ENCODE measurements at places on chromosomes 4 and X.

DNA sequence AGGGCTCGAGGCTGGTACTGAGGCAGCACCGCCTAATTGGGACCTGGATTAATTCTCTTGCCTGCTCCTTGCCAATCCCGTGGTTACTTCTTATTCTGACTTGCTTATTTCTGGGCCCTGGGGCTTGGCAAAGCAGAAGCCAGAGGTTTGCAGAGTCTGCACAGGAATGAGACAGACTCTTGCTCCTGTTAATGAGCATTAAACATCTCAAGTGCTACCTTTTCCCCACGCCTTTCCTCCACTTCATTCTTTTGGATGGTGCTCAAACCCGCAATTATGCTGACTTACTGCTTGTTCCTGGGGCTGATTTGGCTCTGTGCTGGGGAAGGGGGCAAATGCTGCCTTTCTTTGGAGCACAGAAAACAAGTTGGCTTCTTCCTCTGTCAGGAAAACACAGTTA lies 16.5 kb upstream of the STOX2 start:
- no peak for DNase-seq

DNA sequence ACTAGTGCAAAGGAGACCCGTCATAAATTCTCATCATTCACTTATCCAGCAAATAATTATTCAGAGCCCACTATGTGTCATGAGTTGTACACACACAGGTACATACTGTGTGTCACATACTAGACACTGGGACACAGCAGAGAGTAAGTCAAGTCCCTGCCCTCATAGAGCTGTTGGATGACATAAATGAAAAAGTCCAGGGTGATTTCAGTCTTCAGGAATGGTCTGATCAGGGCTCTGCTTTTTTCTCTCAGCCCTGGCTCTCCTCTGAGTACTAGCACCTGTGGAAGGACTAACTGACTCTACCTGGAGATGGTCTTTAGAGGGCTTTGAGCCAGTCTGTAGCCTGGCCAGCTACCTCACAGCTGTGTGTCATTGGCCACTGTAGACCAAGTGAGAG lies 198.0 kb upstream of the LEF1 start:
- DNase-seq: no peak

- no peak for DNase-seq
These were observed 53.7 kb upstream of the TADA2B start for GRCh38 chr4:6989331-6989923.

- DNase-seq: no peak
These were observed 8.5 kb upstream of the PCDH19 start for GRCh38 chrX:100418556-100418955.

GRCh38 chrX:5399403-5399802 lies 829.3 kb downstream of the NLGN4X start:
- no peak for DNase-seq

DNA sequence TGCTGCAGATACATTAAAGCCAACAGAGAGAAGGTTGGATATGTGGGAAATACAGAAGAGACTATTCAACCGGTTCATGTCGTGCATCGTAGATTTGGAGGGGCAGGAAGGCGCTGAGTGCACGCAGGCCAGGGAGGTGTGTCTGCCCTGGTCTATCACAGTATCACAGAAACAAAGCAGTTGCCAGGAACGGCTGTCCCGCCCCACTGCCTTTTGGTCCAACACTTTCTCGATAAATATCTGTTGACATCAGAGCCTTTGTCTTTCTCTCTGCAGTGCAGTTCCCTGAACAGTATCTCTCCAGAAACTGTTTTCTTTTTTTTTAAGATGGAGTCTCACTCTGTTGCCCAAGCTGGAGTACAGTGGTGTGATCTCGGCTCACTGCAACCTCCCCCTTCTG lies 151.1 kb upstream of the BCOR start:
- no peak for DNase-seq

DNA sequence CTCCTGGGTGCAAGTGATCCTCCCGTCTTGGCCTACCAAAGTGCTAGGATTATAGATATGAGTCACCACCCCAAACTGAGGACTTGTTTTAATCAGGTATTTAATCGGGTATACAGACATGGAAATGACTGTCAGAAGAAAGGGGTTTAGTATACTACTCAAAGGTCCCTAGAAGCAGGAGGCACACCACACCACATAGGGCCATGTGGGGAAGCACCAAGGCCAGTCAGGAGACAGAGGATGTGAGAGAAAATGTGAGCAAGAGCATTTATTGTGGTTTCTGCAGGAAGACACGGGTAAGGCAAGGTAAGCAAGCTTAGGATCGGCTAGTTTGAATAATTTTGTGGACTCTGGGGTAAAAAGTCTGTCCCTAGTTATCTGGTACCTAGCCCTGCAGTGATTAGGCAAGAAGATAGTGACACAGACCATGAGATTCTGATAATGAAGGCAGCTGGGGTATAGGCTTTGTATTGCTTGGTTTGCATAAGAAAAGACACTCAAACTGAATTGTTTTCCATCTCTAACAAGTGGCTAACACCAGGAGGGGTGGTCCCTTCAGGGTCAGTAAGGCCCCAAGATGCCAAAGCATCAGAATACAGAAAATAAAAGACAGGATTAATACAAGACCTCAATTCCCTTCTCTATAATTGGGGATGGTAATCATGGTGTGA lies 408.8 kb upstream of the F9 start:
- no peak for DNase-seq

DNA sequence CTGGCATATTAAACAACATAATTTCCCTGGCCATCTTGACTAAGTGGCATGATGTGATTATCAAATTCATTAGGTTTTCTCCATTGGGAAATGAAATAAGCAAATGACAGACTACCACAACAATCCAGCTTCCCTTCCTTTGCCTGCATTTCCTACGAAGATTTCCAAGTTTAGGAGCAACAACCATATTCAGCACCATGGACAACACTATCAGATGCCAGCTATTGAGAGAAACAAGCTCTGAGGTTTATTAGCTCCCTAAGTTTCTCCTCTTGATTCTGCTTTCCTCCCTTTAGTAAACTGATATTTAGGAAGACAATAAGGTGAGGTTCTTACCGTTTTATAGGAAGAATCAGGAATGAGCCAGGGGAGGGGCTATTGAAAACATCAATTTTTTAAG lies 36.2 kb downstream of the DCX start:
- no peak for DNase-seq

DNA sequence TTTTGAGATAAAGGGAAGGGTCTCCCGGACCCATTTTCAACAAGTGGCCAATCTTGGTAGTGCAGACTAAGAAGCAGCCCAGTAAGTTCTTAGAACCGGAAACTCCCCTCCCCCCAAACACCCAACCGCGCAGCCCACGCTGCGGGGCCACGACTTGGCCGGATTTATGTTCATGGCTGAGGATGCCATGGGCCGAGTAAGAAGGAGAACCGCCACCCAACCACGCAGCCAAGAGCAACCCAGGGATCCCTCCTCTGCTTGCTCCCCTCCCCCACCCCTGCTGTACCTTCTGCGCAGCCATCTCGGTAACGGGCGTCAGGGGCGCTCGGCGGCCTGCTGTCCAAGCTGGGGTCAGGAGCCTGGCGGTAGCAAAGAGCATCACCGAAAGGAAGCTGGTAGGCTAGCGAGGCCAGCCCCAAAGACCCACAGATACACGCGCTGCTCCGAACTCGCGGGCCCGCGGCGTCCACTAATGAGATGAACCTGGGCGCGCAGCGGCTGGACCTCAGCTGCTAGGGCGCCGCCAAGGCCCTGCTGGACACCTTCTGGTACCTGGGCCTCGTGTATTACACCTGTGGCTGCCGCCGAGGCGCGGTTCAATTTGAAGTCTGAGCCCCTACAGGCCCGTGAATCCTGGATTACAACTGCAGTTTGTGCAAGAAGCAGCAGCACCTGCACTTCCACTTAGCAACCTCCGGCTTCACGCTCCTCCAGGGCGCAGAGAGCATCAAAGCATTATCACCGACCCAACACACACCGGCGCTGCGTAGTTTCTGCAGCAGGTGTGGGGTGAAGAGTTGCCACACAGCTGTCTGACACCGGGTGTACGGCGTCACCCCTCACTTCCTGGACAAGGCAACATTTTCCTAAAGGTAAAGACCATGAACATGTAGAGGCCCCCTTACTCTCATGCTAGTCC lies 63.4 kb downstream of the NUDT10 start:
- DNase-seq: no peak

DNA sequence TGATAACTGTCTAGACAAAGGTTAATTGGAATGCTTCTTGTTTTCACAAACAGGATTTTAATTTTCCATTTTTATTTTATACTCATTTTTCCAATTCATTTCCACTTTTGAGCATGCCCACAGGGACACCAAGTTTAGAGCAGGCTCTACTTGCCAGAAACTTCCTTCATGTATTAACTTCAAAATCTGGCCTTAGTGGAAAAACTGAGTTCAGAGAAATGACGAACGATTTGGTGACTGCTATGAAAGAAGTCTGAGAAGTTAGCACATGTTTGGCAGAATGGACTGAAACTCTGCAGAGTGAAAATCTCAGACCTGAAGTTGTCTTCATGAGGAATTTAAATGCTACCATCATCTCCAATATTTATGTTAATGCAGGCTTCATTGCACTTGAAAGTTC lies 214.1 kb downstream of the THOC2 start:
- DNase-seq: no peak

GRCh38 chr4:99885063-99885664 lies 9.1 kb downstream of the LAMTOR3 start:
- no peak for DNase-seq

DNA sequence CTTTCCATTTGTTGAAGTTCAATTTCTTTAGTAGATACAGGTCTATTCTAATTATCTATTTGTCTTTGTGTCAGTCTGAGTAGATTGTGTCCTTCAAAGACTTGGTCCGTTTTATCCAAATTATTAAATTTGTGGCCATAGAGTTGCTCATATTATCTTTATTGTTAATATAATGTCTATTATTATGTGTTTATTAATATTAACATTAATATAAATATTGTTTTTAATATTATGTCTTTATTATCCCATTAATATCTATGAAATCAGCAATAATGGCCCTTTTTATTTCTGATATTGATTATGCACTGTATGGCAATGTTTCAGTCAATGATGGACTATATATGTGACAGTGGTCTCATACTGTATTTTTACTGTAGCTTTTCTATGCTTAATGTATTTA lies 2067.3 kb upstream of the AGA start:
- DNase-seq: no peak

DNA sequence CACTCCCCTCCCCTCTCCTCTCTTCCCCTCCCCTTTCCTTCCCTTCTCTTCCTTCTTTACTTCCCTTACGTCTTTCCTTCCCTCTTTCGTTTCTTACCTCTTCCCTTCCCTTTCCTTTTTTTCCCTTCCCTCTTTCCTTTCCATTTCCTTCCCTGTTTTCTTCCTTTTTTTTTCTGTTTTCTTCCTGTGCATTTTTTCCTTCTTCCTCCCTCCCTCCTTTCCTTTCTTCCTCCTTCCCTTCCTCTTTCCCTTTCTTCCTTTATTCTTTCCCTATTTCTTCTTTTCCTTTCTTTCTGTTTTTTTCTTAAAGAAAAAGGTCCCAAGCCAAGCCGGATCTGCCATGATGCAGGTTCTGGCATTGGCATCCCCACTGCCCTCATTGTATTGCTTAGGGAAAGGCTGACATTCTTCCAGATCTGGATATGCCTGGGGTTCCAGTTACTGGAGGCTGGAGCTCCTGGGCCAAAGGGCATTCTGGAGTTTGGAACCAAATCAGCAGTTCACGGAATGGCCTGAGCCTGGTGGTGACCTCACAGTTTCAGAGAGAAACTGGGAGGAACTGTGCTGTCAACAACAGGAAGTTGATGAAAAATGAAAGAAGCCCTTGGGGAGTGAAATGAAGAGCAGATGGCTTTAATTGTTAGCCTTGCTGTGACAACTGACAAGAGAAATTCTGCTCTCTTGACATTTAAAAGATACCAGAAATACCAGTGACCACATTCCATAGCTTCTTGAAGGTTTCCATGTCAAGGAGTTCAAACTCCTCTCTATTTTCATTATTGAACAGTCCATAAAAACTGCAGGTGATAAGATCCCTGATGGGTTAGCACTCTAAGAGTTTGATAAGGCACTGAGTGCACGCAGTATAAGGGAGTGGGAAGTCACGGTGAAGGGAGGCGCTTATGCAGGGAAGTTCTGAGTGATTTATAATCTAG lies 622.1 kb downstream of the SPRY1 start:
- DNase-seq: peak; percentile 64

GRCh38 chrX:362937-363620 lies 23.6 kb downstream of the PPP2R3B start:
- no peak for DNase-seq

GRCh38 chrX:46251755-46252154 lies 293.5 kb downstream of the ZNF674 start:
- DNase-seq: no peak

DNA sequence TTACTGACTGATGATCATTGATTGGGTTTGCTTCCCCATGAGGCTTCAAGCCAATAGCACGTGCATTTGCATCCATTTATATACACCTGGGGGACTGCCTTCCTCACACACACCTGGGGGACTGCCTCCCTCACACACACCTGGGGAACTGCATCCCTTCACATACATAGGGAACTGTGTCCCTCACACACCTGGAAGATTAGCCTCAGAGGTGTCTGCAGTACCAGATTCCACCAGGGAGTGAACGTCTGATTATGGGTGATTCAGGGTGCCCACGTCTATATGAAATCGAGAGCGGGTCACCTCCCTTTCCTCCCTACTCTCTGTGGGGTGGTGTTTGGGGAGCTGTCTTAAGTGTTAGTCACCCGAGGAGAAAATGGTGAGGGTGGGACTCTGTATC lies 16.9 kb downstream of the CD99 start:
- no peak for DNase-seq

DNA sequence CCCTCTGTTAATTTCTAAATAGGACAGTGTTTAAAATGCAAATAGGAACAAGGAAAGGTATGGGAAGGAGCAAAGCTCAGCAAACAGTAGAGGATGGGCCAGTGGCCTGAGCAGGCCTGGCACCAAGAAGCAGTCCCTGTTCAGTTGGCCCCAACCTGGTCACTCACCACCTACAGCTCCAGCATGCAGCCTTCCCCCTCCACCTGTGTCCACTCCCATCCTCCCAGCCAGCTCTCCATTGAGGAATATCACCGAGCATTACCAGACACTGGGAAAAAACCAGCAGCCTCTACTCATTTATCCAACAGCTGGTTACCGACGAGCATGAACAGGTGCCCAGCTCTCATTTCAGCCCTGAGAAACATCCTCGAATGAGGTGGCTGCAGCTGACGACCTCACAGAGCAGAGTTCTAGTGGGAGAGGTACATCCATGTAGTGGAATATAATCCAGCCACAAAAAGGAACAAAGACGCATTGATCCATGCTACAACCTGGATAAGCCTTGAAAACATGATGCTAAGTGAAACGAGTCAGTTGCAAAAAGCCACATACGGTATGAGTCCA lies 25.6 kb downstream of the CD99L2 start:
- DNase-seq: no peak

DNA sequence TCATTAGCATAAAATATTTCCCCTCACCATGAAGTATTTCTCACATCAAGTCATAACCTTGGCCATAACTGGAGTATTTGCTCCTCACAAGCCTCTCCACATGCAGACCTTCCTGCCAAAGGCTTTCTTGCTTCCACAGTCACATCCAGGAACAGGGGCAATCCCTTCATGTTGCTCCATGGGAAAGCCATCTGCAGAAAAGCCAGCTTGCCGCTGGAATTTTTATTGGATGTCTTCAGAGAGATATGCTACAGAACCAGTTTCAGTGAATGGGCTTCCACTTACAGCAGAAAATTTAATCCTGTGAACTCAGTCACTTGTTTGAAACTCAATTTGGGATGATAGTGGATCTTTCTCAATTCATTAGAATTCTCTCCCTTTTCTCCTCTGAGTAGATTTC lies 3.2 kb upstream of the CDKN2AIP start:
- DNase-seq: no peak

GRCh38 chr4:157172011-157172410 lies 48.5 kb upstream of the GRIA2 start:
- no peak for DNase-seq
